ENCODE measurements at places on chromosomes 1 and 21.

DNA sequence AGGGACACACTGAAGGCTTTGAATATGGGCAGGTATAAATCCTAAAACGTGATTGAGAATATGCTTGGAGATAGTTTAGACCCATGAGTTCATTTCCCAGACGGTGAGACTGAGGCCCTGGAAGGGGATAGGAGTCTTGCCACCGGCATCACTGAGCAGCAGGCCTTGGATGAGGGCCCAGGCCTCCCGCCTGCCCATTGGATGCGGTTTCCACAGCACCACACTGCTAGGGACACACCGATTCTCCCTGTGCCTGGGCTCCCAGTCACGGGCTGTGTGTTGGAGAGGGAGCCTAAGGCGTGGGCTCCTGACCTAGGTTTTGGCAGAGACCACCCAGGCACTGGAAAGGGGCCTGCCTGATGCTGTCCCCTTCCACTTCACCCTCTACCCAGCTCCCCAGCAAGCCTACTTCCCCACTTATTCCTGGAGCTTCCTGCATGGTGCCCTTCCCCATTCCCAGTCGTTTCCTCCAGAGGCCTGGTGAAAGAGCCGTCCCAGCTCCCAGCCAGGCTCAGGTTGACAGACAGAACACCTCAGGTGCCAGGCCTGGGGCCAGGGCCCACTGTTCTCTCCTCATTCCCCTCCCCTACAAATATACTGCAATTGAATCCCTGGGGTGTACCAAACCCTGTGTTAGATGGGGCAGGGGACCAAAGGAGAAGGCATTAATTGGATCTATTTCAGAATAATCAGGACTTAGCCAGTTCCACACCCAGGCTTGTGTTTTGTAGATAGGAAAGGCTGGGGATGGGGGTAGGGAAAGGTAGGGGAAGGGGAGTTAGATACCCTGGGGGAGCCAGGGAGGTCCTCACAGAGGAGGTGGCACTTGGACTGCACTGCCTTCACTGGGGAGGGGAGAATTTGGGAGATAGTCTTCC lies 3.4 kb downstream of the FOXO6 start:
- no peak for DNase-seq

DNA sequence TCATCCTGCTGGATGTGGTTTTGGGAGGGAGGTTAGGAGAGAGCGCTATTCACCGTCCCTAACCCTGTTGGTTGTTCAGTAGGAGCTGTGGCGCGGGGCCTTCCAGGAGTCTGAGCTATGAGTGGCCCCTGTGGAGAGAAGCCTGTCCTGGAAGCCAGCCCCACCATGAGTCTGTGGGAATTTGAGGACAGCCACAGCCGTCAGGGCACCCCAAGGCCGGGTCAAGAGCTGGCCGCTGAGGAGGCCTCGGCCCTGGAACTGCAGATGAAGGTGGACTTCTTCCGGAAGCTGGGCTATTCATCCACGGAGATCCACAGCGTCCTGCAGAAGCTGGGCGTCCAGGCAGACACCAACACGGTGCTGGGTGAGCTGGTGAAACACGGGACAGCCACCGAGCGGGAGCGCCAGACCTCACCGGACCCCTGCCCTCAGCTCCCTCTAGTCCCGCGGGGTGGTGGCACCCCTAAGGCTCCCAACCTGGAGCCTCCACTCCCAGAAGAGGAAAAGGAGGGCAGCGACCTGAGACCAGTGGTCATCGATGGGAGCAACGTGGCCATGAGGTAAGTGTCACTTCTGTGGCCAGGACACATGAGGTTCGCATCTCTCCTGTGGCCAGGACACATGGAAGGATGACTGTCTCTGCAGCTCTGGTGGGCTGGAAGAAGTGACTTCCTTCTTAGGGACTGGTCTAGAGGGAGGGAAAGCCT lies 1.2 kb downstream of the ZC3H12A start:
- no peak for DNase-seq

DNA sequence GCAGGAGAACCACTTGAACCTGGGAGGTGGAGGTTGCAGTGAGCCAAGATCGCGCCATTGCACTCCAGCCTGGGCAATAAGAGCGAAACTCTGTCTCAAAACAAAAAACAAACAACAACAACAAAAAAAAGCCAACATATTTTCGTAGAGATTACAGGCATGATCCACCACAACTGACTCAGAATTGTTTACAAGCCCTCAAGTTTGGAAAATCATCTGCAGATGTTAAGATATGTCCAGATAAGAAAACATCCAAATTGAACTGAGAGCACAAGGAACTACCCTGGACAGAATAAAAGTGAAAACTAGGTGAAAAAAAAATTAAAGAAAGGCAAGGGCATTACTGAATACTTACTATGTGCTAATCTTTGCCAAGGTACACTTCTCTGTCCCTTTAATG lies 89.8 kb upstream of the WLS start:
- no peak for DNase-seq

DNA sequence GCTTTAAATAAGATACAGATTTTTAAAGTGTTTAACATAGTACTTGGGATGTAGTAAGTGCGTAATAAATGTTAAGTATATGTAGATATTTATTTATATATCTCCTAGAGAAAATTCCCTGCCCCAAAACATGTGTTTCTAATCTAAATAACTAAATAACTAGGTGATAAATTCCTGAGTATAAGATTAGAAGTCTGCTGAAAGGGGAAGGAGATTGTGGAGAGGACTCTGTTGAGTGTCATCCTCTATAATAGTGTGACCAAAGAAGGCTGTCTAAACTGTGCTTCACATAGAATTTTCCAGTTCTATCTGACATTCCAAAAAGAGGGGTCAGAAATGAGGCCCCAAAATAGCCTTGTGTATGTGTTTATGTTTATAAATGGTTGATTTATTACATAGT lies 590.5 kb upstream of the ADAMTS5 start:
- DNase-seq = no peak

GRCh38 chr1:245458761-245459174 lies 304.0 kb downstream of the KIF26B start:
- no peak for DNase-seq

- DNase-seq = no peak
Observed at GRCh38 chr1:212482637-212483441, 50.1 kb downstream of the NENF start.

DNA sequence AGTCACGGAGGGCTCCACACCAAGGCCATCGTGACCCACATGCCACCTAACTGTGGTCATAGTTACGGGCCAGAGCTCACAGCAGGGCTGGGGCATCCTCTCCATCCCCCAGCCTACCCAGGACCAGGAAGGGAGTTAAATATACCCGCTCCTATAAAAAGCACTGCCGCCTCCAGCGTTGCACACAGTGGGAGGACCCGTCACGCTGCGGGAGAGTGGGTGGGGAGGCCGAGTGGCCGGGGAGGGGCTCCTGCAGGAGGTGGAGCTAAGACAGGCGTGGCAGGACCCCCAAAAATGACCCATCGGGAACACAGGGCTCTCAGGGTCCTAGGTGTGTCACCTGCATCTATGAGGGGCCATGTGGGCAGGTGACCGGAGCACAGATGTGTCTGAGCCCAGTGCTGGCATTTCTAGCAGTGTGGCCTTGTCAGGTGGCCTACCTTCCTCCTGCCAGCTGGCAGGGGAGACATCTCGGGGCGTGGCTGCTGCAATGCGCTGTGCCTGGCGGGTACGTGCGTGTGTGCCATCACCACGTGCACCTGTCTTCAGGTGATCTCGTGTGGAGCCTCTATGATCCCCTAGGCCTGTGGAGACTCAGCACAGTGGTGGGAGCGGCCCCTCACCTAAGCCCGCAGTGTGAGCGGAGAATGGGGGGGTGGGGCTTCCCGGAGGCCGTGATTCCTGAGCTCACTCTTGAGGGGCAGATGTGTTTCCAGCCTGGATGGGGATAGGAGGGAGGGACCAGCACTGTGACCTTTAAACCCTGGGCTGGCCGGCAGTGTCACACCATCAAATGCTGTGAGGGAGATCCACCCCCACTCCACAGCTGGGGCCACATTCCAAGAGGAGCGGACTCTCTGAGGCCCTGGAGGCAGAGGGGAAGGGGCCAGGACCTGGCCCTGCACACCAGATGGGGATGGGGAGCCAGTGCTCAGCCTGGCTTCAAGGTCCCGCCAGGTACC lies 17.7 kb downstream of the AGRN start:
- DNase-seq = no peak

GRCh38 chr1:233433436-233434210 lies 106.1 kb downstream of the MAP3K21 start:
- DNase-seq = no peak

- no peak for DNase-seq
Observed at GRCh38 chr1:35777109-35777508, 7.3 kb upstream of the CLSPN start.

GRCh38 chr1:207747627-207748492 lies 4.0 kb upstream of the CD46 start:
- no peak for DNase-seq

Measured in right renal pelvis (tissue), 4 donors.